Myometrial cell (primary cell): ENCODE measurements at places on chromosomes 6 and 20. TPM values are rescaled to one million over a fixed set of nuclear protein-coding genes. Genes with fewer than 3 reads are reported as not detected.

OR2B6 gene
- not detected in 2 replicates for total RNA-seq

CLIC5 gene
- total RNA-seq, result not detected in 2 replicates

MYLK4 gene
- under 0.01 and 0.18 TPM in 2 replicates for total RNA-seq

AK9 gene
- 1.4 and 5.5 TPM in 2 replicates for total RNA-seq

RIPOR2 gene
- 14.9 and 19.3 TPM in 2 replicates for total RNA-seq

ID4 gene
- total RNA-seq, result 3.5 and 4.4 TPM in 2 replicates

PLCB1 gene
- total RNA-seq, result 5.8 and 6.9 TPM in 2 replicates

ASIP gene
- total RNA-seq, result not detected in 2 replicates

KCNQ5 gene
- total RNA-seq, result 0.29 and 0.53 TPM in 2 replicates

COX4I2 gene
- total RNA-seq, result not detected in 2 replicates

TAGAP gene
- not detected in 2 replicates for total RNA-seq

ZC2HC1B gene
- not detected in 2 replicates for total RNA-seq

LY6G5C gene
- total RNA-seq, result 0.29 and 1.1 TPM in 2 replicates

OR2H2 gene
- not detected in 2 replicates for total RNA-seq

CENPW gene
- 8.6 and 11.7 TPM in 2 replicates for total RNA-seq

RHAG gene
- total RNA-seq, result not detected in 2 replicates

SLC32A1 gene
- total RNA-seq, result not detected in 2 replicates

SNX5 gene
- total RNA-seq, result 80.5 and 96.9 TPM in 2 replicates

CPNE5 gene
- not detected in 2 replicates for total RNA-seq

SCRT2 gene
- total RNA-seq, result not detected in 2 replicates

NMBR gene
- not detected in 2 replicates for total RNA-seq

GTSF1L gene
- total RNA-seq, result not detected in 2 replicates

PACSIN1 gene
- not detected in 2 replicates for total RNA-seq

CST9L gene
- not detected in 2 replicates for total RNA-seq

CGA gene
- 1.7 and 4.6 TPM in 2 replicates for total RNA-seq

SAPCD1 gene
- 1.8 and 2.3 TPM in 2 replicates for total RNA-seq

ELOVL5 gene
- 131 and 141 TPM in 2 replicates for total RNA-seq

OR2J2 gene
- total RNA-seq, result not detected in 2 replicates
